Activated CD4-positive, alpha-beta T cell treated with anti-CD3 and anti-CD28 coated beads for 4 hours (primary cell): ENCODE measurements at places on chromosomes 6 and 20.

GRCh38 chr6:87729965-87730719 lies 28.1 kb upstream of the AKIRIN2 start:
- DNase-seq, result no peak

- DNase-seq, result no peak
Measured at GRCh38 chr6:34855463-34855862, 32.4 kb downstream of the TAF11 start.

- no peak for DNase-seq
Measured at GRCh38 chr6:187210-187861, 105.0 kb upstream of the DUSP22 start.

DNA sequence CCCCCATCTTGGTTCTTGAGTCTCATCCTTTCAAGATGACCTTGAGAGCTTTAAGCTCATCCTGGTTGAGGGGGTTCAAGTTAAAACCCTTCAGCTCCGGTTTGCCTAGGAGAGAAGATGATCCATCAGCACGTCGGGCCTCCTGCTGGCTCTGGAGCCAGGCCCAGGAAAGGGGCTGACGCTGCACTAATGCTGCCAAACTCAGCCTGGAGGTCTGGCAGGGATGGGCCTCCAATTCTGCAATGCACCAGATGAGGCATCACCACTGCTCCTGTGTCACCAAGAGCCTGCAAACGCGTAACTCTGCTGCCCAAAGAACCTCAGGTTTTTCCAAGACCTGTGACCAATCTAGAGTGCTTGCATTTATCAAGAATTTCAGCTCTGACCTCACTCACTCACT lies 6.1 kb downstream of the PDRG1 start:
- no peak for DNase-seq

GRCh38 chr6:45371924-45372573 lies 5.7 kb downstream of the SUPT3H start:
- no peak for DNase-seq

GRCh38 chr6:148578489-148578814 lies 168.4 kb upstream of the UST start:
- no peak for DNase-seq
